ENCODE measurements at places on chromosomes 4 and X.

GRCh38 chrX:70001269-70001668 lies 48.5 kb downstream of the AWAT2 start:
- DNase-seq: no peak

GRCh38 chr4:145626623-145626982 lies 7.4 kb downstream of the MMAA start:
- no peak for DNase-seq

GRCh38 chrX:68944211-68944610 lies 115.4 kb downstream of the EFNB1 start:
- DNase-seq: no peak

GRCh38 chr4:41060352-41061334 lies 153.7 kb downstream of the APBB2 start:
- no peak for DNase-seq

DNA sequence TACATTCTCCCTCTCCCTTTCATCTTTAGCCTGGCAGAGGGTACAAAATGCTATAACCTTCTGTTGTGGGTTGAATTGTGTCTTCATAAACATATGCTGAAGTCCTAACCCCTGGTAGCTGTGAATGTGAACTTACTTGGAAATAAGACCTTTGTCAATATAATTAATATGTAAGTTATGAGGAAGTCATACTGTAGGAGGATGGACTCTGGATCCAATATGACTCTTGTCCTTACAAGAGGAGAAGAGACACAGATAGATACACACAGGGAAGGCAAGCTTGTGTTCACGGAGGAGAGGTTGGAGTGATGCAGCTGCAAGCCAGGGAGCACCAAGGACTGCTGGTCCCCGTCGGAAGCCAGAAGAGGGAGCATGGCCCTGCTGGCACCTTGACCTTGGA lies 94.7 kb downstream of the SLC2A9 start:
- DNase-seq: no peak

DNA sequence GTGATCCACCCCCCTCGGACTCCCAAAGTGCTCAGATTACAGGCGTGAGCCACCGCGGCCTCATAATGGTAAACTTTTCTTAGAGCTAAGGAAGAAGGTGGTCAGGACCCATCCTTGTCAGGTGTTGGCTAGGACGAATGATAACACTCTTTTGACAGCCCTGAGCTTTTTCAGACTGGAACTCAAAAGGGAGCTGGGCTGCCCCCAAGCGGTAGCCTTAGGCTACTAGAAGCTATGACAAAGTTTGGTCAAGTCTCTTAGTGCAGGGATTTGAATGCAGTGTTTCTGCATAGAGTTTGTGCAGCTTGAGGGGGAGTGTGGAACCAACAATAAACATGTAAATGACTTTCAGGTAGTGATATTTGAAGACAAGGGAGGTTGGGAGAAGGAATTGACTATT lies 11.8 kb upstream of the HSD17B10 start:
- DNase-seq: no peak

- no peak for DNase-seq
Measured at GRCh38 chr4:80731436-80731835, 299.1 kb upstream of the BMP3 start.
